Kidney (tissue), 22 donors: ENCODE measurements at places on chromosomes 16 and 17.

DNA sequence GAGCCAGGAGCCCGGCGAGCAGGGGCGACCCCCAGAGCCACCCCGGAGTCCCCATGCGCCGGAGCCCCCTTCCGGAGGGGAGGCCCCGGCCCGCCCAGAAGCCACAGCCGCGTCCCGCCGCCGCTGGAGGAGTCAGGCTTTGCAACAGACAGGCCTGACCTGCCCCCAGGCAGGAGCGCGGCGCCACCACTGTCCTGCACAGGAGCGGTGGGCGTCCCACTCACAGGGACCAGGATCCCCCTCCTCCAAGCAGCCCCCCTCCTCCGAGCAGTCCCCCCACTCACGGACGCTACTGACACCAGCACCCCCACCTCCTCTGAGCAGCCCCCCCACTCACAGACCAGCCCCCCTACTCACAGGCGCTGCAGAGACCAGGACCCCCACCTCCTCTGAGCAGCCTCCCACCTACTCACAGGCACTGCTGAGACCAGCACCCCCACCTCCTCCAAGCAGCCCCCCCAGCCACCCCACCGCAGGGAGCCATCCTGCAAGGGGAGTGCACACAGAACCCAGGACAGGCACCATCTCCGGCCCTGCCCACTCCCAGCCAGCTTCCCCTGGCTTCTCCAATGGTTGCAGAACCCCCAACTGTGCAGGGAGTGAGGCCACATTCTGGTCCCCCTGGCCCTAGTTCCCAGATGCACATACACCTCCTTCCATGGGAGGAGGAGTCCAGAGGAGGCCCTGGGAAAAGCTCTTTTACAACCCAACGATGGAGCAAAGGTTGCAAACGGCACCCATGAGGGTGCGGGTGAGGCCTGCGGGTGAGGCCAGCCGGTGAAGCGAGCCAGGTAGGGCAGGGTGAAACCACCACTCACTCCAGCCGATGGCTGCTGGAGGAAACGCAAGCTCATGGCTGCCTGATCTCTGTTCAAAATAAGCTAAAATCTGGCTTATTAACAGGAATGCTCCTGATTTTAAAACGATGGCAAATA lies 69.9 kb downstream of the ABR start:
- DNase-seq: peak; percentile 54

- DNase-seq: peak; percentile 94
These were observed at the start of gene SOX9 for GRCh38 chr17:72120642-72121163. Gene SOX9 (plus strand): TSS chr17:72121020. CDS start chr17:72121392, 372 bp downstream.

DNA sequence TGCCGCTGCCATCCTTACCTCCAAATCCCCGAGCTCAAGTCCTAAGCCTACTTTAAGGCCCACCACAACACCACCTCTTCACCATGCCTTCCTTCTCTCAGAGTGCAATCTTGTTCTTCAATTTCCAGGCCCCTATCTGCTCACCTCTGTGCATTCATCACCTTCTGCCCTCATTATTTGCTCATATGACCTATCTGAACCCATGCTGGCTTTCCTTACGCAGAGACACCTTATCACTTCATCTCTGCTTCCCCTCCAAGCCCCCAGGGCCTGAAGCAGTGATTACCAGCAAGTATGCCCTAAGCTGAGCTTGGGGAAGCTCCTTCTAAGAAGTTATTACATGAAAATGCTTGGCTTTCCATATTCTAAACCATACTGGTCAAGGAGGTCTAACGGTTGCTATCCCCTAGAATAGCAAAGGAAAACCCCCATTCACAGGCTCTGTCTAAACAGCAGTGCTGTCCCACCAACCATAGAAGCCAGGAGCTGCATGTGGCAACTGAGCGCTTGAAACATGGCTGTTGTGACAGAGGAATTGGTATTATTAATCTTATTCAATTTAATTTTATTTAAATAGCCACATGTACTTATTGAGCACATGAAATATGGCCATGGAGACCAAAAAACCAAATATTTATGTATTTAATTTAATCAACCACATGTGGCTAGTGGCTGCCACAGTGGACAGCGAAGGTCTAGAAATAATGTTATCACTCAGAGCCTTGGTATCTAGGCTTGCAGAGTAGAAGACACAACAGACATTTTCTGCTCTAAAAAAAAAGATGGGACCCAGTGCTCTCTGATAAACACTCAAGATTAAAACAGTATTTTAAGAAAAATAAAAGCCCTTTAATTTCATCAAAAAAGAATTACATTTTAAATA lies 13.9 kb downstream of the USP7 start:
- DNase-seq: no peak

DNA sequence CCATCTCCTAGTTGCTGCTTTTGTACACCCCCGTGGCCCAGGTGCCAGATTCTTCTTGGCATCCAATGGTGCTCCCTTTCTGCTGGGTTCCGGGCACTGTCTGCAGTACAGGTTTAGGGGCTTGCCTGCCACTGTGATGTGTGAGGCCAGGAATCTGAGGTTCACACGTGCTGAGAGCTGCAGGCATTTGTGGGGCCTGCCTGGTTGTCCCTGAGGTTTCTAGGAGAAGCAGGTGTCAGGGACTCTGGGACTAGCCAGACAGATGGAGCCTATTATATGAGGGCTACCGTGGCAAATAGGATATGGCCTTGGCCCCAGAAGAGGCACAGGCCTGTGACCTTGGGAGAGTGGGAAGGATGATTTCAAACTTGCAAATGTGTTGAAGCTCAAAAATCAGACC lies 29.3 kb downstream of the NDEL1 start:
- DNase-seq: no peak

DNA sequence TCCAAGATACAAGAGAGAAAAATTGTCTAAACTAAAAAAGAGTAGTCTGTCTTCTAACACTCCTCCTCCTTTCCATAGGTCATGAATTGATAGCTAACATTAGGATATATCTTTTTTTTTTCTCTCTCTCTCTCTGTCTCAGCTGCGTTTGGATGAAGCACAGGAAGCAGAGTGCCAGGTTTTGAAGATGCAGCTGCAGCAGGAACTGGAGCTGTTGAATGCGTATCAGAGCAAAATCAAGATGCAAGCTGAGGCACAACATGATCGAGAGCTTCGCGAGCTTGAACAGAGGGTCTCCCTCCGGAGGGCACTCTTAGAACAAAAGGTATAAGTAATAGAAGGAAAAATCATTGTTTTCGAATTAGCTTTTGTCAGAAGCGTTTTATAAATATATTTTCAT lies 32.9 kb downstream of the ABHD15 start:
- no peak for DNase-seq

DNA sequence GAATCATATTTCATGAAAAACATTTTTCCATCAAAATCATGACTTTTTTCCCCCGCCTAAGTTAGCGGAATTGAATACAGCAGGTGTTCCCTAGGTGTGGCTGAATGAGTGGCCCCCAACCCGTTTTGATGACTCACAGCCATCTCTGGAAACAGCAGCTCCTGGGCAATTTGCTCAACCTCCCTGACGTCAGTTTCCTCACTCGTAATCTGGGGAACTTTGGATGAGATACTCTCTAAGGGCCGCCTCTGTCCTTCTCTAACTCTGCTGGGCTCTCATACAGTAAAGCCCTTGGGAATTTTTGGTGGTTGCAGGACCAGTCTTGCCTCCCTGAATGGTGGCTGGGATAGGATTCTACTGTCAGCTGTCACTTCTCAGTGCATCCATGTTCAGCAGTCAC lies 11.6 kb upstream of the NTN1 start:
- DNase-seq: no peak
